ENCODE measurements at places on chromosomes 2 and 18. TPM values are rescaled to one million over a fixed set of nuclear protein-coding genes. Genes with fewer than 3 reads are reported as not detected.
A peak's percentile ranks its signal among the peaks of the same experiment; 100 is the strongest.

LYPD6 gene
- total RNA-seq: not detected

GRCh38 chr2:236119003-236119402 is 49.2 kb downstream of the GBX2 start:
- no peak for DNase-seq

DNA sequence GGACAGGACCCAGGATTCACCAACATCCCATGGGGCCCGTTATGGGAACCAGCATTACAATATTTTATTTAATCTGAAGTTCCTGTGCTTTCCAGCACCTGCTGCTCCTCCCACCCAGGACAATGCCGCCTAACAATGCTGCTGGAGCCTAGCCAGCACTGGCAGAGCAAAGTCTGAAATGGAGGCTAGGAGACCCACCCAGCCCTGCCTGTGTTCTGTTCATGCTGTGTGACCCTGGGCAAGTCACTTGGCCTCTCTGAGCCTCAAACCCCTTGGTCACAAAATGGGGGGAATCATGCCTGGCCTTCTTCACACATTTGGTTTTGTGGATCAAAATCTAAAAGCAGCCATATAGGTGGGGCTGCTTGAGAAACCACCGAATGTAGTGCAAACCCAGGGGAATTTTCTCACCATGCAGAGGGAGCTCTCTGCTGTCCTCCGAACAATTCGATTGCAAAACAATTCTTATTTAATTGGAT is 38.5 kb upstream of the ODC1 start:
- peak; percentile 8 for DNase-seq

- no peak for DNase-seq
Observed at GRCh38 chr18:5998907-5999306, 103.6 kb upstream of the TMEM200C start.

DNA sequence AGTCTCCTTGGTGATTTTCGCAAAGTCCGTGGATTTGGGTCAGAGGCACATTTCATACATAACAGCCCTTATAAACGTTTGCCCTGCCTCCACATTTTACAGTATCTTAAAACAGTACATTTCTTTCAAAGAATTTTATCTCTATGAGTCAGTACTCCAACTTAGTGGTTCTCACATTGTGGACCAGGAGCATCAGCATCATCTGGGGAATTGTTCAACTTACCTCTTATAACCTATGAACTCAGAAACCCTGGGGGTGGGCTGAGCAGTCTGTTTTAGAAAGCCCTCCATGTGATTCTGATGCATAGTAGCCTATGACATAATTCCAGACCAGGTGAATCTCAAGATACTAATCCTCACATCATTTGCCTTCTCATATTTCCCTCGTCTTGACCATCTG is 12.4 kb downstream of the SUPT7L start:
- no peak for DNase-seq

GRCh38 chr2:28558158-28558820 is 62.4 kb downstream of the PLB1 start:
- no peak for DNase-seq

DNA sequence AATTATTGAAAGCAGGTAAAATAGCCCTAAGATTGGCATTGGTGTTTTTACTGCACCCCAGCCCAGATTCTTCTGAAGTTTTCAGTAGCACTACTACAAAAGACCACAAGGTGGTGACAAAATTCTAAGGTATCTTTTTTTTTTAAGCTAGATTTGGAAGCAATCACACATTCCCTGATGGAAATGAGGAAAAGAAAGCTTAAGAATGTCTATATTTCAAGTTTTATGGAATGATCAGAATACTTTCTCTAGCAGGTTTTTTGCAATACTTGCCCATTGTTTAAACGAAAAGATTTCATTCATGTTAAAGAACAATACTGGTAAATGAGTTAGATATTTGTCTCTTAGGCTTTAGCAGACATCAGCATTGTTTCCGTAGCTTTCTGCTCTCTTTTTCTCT is 32.1 kb upstream of the ZNF638 start:
- no peak for DNase-seq

DNA sequence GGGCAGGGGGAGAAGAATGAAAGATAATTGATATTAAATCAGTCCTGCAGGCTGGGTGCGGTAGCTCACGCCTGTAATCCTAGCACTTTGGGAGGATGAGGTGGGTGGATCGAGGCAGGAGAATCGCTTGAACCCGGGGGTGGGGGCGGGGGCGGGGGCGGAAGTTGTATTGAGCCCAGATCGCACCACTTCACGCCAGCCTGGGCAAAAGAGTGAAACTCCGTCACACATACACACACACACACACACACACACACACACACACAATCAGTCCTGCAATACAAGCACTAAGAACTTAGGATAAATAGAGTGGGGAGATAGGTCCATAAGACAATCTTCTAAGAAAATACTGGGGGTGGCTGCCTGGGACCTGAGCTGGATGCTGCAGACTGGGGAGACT is 15.1 kb upstream of the PKDCC start:
- DNase-seq: no peak
